AG20443 (cell line): ENCODE measurements at places on chromosomes 5 and 9.

GRCh38 chr9:3177936-3178335 lies 334.0 kb upstream of the PUM3 start:
- DNase-seq = peak; percentile 27

DNA sequence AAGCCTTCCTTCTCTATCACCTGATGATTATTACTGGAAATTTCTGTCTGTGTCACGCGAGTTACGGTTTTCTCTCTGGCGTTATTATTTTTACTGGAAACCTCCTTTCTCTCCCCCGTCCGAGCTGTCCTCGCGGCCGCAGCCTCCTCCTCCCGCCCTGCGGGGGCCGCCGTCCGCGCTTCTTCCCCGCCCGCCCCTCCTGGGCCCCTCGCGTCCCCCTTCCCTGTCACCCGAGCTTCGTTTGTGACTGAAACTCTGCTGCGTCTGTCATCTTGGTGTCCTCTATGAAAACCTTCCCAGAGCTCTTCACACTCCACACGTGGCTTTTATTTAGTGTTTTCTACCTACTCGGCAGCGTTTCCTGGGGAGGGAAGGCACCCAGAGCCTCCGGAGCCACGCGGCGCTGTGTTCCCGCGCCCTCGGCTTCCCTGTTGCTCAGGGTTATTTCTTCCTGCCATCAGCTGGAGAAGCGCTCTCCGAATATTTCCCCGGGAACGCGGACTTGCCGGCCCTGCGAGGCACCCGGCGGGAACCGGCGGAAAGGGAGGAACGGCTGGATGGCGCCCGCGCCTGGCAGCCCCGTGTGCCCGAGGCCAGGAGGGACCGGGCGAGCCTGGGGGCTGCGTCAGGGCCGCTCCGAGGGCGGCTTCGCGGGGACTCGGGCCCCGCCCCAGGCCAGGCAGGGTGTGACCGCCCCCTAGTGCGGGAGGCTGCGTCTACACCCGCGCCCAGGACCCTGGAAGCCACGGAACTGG lies 33.9 kb downstream of the TRIP13 start:
- DNase-seq = peak; percentile 81

DNA sequence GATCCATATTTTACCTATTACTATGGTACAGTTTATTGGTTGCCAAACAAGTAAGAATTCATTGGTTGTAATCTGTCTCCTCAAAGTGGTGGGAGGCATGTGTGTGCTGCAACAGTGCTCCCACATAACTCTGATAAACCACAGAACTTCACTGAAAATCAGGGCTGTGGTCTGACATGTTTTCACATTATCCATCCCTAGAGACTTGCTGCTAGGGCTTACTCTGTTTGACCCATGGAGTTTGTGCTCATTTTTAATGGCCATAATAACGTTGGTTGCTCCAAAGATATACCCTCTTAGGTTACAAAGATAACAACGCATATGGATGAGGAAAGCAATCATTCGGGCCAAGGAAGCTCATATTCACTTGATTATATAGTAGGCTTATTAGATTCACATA lies 37.0 kb downstream of the HACD4 start:
- no peak for DNase-seq

- no peak for DNase-seq
Measured at GRCh38 chr5:64158827-64159226, 6.8 kb upstream of the RNF180 start.

GRCh38 chr5:73312146-73312871 lies 136.3 kb downstream of the FOXD1 start:
- peak; percentile 66 for DNase-seq

GRCh38 chr5:68028131-68028727 lies 187.3 kb upstream of the PIK3R1 start:
- no peak for DNase-seq

DNA sequence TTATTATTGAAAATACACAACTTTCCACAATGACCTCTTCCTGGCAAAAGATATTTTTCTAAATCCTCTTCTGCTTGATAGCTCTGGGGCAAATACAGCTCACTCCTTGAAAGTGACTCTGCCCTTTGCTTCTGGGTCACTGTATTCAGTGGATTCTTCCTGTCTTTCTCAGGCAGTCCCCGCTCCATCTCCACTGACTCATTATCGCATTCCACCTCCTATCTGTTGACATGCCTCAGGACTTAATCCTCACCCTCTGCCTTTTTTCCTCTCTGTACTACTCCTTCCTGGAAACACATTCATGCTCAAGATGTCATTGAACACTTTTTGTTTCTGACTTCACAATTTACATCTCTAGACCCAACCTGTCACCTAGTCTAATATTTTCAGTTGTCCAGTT lies 8.4 kb upstream of the RGS7BP start:
- DNase-seq = peak; percentile 42

- DNase-seq = no peak
Measured at GRCh38 chr9:95457769-95458168, 59.0 kb downstream of the PTCH1 start.
